NAMALWA (cell line): ENCODE measurements at places on chromosomes 6 and 20.

DNA sequence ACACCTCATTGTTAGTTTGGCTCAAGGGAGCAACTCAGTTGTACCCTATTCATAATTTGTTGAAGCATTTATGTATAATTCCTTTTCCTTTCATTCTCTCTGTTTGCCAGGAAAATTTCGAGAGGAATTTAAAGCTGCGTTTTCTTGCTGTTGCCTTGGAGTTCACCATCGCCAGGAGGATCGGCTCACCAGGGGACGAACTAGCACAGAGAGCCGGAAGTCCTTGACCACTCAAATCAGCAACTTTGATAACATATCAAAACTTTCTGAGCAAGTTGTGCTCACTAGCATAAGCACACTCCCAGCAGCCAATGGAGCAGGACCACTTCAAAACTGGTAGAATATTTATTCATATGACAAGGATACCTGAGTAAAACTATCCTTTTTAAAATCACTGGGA, 45.2 kb upstream of the GFRAL start:
- DNase-seq, result no peak

DNA sequence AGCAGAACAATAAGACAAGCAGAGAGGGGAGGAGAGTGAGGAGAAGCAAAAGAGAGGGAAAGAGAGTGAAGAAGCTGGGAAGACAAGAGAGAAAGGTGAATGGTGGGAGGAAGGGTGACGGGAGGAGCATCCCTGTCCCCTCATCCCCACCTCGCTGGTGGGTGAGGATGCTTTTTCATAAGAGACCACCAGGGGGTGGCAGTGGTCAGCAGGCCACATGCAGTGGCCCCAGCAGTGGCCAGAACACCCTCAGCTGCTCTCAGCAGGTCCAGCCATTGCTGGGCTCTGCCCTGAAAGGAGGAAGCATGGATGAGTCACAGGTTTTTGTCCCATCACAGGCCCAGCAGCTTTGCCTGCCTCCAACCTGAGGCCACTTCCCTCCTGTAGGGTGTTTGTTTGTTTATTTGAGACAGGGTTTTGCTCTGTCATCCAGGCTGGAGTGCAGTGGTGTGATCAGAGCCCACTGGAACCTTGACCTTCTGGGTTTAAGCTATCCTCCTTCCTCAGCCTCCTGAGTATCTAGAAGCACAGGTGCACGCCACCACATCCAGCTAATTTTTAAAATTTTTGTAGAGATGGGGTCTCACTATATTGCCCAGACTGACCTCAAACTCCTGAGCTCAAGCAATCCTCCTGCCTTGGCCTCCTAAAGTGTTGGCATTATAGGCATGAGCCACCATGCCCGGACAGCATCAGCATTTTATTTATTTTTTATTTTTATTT, 24.0 kb downstream of the FGD2 start:
- peak; percentile 69 for DNase-seq

DNA sequence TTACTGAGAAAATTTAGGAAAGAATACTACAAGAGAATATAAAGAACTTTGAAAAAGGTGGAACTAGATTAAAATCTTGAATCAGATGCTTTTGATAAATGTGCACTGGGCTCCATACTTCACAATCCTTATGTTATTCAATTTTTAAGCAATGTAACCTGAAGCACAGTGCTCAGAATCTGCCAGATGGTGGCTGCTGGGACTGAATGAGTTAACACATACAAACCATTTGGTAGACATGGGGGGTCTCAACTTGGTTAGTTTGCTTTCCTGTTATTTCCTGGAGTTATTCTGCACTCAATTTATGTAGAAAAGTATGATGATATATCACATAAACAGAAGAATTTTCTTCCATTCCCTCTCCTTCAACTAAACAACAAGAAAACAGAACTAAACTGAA, 326.5 kb downstream of the RNGTT start:
- no peak for DNase-seq

GRCh38 chr6:91961671-91962070, 1374.8 kb upstream of the MAP3K7 start:
- DNase-seq, result no peak

GRCh38 chr6:21159465-21159864, 434.1 kb upstream of the SOX4 start:
- no peak for DNase-seq

- peak; percentile 9 for DNase-seq
Measured at GRCh38 chr6:5335020-5335419, 73.7 kb downstream of the FARS2 start.

DNA sequence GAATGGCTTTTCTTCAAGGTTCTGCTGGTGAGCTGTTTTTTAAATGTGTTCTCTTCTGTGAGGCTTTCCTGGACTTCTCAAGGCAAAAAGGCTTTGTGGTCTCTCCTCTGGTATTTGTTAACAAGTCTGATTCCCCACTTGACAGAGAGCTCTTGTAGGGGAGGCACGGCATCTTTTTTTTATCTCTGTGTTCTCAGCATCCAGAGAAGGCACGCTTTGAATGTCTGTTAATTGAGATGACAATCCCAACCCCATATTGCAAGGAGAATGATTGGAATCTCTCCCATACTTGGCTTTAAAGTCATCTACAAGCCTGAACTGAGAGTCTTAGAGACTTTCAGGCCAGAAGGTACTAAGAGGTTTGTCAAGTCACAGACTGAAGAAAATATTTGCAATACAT, 22.6 kb downstream of the EDN1 start:
- no peak for DNase-seq

DNA sequence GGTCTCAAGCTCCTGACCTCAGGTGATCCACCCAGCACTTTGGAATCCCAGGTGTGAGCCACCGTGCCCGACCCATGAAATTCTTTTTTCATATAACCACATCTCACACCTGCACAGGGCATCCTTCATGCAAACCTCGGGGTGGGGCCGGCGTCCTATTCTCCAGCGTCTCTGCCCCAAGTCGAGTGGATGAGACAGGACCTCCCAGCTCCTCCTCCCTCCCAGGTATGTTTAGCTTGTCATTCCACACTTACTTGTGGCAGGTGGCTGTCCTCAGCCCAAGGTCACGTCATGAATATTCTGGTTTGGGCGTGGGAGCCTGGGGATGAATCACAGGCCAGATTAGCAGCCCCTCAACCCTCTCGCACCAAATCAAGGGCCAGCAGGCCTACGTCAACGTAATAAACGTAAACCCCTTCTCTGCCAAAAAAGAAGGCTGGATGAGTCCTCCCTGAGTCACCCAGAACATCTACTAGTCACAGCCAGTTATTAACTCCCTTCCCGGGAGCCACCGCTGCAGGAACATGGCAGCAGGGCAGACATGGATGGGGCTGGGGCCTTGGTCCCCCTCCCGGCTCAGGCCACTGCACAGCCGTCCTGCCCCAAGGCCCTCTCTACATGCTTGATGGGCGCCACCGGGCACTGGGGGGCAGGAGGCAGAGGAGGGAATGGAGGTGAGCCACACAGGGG, 91.7 kb downstream of the YTHDF1 start:
- no peak for DNase-seq

- DNase-seq, result no peak
Measured at GRCh38 chr20:13037727-13038126, 29.0 kb downstream of the SPTLC3 start.

DNA sequence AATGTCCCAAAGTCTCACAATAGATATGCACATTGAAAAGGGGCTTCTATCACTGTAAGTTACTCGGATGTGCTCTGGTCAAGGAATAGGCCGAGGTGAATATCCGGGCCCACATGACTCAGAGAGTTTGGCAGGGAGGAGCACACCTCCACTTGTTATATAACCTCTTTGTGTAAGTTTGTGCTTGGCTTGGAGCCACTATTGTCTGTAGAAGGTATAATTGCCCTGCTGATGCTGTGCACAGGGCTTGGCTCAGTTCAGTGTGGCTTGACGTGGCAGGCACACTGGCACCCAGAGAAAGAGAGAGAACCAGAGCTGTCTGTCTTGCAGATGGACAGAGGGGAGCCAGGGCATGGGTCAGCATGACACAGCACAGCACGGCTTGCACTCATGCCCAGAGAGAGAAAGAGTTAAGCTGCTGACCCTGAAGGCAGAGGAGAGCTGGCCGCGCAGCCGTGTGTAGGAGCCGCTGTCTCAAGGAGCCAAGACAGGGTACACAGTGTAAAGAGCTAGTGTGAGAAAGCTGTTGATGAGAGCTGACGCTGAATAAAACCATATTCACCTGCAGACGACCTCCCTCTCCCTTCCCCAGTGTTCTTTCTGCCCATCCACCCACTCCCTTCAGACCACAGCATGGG, 482.5 kb downstream of the C6orf118 start:
- DNase-seq, result no peak

- no peak for DNase-seq
Measured at GRCh38 chr20:15555913-15556312, 1017.3 kb downstream of the KIF16B start.

DNA sequence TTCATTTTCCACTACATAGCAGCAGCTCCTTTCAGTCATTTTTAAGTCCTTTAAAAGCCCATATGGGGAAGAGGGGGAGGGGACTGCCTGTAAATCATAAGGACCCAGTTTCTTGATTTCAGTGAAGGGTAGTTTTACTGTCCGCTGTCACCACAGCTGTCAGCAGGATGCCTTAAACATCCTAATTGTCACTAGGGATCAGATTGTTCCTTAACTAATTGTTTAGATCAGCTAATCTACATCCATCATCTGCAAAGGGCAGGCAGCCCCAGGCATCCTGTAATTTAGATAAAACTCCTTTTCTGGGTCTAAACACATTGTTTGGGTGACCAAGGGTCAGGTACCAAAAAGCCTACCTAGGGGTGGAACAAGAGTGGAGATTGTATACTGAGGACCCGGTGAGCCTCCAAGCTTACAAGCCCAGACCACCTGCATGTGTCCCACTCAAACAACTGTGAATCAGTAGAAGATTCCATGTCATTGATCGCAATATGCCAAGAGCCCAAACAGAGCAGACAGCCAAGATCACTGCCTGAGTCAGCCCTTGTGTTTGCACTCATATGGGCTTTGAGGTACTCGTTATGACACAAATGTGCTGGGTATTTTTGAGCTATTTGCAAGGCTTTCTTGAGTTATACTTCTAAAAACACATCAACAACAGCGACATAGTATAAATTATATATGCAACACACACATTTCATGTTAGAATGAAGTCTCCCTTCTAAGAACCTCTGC, 198.7 kb upstream of the CEP162 start:
- no peak for DNase-seq

- DNase-seq, result no peak
Measured at GRCh38 chr20:38186788-38187221, 21.7 kb upstream of the TGM2 start.

DNA sequence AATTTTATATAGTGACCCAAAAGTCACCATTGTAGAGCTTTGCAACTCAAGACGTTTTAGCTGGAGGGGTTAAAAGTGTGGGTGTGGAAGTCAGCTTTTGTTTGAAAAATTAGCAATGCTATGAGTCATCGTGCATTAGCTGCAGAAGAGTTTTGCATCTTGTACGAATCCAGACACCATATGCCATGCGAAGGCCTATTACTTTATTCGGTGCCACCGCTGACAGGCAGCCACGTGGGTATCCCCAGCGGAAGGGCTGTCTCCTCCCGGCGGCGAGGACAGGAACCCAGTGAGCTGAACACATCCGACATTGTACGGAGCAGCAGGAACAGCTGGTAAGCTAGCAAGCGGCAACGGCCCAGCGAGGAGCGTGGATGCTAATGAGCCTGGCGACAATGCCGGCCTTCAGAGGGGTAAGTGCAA, 84.4 kb downstream of the INSM1 start:
- no peak for DNase-seq

GRCh38 chr6:5507131-5507681, 245.9 kb downstream of the FARS2 start:
- DNase-seq, result peak; percentile 61

- no peak for DNase-seq
Measured at GRCh38 chr6:56255349-56255748, 8.0 kb upstream of the COL21A1 start.

- DNase-seq, result no peak
Measured at GRCh38 chr6:35780719-35781118, at the start of gene CLPSL1. Gene CLPSL1, plus strand, starts transcription at chr6:35781019. Its CDS starts 92 bp downstream, at chr6:35781111.
